Lung microvascular endothelial cell (primary cell): ENCODE measurements at places on chromosomes 4 and X.

- DNase-seq: no peak
Measured at GRCh38 chrX:21151051-21151450, 223.2 kb upstream of the CNKSR2 start.

DNA sequence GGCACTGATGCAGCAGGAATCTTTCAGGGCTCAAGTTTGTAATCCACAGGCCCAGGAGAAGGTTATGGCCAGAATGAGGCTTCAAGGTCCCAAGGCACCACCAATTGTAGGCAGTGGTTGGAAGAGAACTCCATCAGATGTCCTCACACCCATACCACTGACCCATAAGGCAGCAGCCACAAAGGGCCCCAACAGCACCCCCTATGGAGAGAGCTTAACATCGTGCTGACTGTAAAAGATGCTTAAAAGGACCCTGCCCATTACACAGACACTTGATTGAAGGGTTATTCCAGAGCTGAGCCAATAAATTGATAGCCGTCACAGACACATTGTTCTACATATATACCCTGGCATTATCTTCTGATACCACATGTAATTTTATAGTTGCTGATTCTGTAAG, 113.7 kb downstream of the SOWAHB start:
- DNase-seq: no peak

DNA sequence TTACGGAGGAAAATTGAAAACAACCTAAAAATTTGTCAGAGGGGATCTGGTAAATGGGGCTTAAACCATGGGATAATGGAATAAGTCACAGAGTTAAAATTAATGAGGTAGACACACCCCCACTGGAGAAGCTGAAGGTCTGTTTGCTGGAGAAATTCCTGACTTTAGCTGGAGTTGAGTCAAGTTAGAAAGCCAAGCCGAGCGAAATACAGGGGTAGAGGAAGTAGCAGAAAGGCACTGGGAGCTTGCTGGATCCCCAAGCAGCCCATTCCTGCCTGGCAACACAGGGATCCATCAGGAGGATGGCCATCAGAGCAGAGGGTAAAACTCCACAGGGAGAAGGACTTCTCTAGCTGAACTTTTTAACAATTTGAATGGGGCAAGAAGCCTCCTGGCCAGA, 163.8 kb downstream of the ATRX start:
- no peak for DNase-seq

DNA sequence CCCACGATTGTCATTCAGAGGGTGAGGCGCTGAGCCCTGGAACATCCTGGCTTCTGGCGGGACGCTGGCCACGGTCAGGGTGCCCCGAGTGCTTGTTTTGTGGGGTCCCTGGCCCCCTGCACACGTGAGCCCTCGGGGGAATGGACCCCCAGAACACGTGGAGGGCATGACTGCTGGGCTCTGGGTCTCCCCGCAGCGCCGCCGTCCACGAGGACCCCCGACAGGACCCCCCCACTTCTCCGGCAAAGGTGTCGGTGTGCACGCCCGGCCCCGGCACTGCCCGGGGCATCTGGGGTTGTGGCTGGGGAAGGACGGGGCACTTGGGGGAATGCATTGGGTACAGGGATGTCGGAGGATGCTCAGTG, 13.9 kb upstream of the GTPBP6 start:
- DNase-seq: no peak

DNA sequence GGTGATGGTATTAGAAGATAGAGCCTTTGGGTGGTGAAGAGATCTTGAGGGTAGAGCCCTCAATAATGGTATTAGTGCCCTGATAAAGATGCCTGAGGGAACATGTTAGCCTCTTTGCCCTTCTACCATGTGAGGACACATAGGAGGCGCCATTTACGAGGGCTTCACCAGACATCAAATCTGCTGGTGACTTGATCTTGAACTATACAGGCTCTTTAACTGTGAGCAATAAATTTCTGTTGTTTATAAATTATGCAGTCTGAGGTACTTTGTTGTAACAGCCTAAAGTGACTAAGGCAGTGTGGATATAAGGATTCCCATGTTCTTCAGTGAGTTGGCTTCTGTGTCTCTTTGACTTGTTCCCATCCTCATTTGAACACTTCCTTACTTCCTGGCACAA, 11.8 kb downstream of the MOB1B start:
- no peak for DNase-seq
